ENCODE measurements at places on chromosomes 11 and 22. TPM values are rescaled to one million over a fixed set of nuclear protein-coding genes. Genes with fewer than 3 reads are reported as not detected.
A peak's percentile ranks its signal among the peaks of the same experiment; 100 is the strongest.

- peaks cover 42% of the 10 kb centered on the region for H3K36me3 ChIP-seq
- H3K4me3 ChIP-seq: no peak overlapping the region
- DNase-seq: no peak
- no peak overlapping the region for H3K27ac ChIP-seq
- no peaks in the 10 kb centered on the region for H3K4me1 ChIP-seq
- no peaks in the 10 kb centered on the region for H3K27me3 ChIP-seq
Observed at GRCh38 chr22:23820748-23821211, 18.0 kb downstream of the DERL3 start.

GRCh38 chr11:105582497-105582896 lies 27.4 kb upstream of the GRIA4 start:
- DNase-seq: no peak
- H3K4me3 ChIP-seq: no peak overlapping the region
- H3K27me3 ChIP-seq: no peaks in the 10 kb centered on the region
- no peak overlapping the region for H3K27ac ChIP-seq

Gene PTPRJ
- 14.0 TPM for total RNA-seq

- no peak for DNase-seq
- no peaks in the 10 kb centered on the region for H3K36me3 ChIP-seq
- H3K4me3 ChIP-seq: no peak overlapping the region
- H3K4me1 ChIP-seq: no peaks in the 10 kb centered on the region
Observed at GRCh38 chr11:20934516-20934915, 265.1 kb downstream of the NELL1 start.

Gene GDPD4
- not detected for total RNA-seq

Gene BIK
- 5.6 TPM for total RNA-seq

GRCh38 chr22:47619631-47620030 lies 857.2 kb downstream of the TBC1D22A start:
- no peak overlapping the region for H3K27ac ChIP-seq
- H3K4me1 ChIP-seq: no peaks in the 10 kb centered on the region
- no peak overlapping the region for H3K4me3 ChIP-seq
- no peaks in the 10 kb centered on the region for H3K36me3 ChIP-seq

- H3K27me3 ChIP-seq: no peaks in the 10 kb centered on the region
- no peaks in the 10 kb centered on the region for H3K36me3 ChIP-seq
- H3K4me1 ChIP-seq: peaks cover 16% of the 10 kb centered on the region
- peak overlapping the region; percentile 89 for H3K4me3 ChIP-seq
Observed at GRCh38 chr22:37640591-37641560, 1.4 kb downstream of the SH3BP1 start.

DNA sequence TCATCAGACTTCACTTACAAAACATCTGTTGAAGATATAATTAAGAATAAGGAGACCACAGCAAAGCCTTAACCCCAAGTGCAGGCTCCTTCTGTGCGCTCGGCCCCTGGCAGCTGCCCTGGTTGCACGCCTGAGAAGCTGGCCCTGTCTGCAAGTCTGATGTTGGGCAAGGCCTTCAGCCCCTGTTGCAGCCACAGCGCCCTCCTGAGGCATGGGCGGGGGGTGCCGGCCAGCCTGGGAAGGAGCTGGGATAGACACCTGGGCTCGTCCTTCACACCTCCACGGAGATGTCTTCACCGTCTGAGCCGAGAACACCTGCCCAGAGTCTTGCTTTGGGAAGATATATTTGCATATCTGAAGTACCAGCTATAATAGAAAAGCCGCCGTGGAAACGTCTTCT lies 104.1 kb downstream of the MPPED1 start:
- H3K4me3 ChIP-seq: no peak overlapping the region
- DNase-seq: peak; percentile 68
- no peaks in the 10 kb centered on the region for H3K36me3 ChIP-seq
- no peaks in the 10 kb centered on the region for H3K4me1 ChIP-seq
- no peak overlapping the region for H3K27ac ChIP-seq

DNA sequence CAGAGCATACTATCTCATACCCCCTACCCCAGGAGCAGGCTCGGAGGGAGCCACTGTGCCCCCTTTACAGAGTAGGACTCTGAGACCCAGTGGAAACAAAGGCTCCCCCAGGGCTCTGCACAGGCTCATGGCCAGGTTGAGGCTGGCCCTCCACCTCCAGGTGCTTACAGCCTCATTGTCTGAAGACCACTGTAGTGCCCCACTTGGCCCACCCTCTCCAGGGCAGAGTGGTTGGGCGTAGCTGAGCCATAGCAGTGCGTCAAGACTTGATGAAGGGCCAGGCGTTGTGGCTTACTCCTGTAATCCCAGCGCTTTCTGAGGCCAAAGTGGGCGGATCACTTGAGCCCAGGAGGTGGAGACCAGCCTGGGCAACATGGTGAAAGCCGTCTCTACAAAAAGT lies 1.7 kb downstream of the ANKRD13D start:
- no peak for DNase-seq
- no peaks in the 10 kb centered on the region for H3K27me3 ChIP-seq
- H3K4me1 ChIP-seq: peaks cover 10% of the 10 kb centered on the region
- no peak overlapping the region for H3K4me3 ChIP-seq
- peaks cover 8% of the 10 kb centered on the region for H3K36me3 ChIP-seq

Gene GGTLC2
- total RNA-seq: not detected

DNA sequence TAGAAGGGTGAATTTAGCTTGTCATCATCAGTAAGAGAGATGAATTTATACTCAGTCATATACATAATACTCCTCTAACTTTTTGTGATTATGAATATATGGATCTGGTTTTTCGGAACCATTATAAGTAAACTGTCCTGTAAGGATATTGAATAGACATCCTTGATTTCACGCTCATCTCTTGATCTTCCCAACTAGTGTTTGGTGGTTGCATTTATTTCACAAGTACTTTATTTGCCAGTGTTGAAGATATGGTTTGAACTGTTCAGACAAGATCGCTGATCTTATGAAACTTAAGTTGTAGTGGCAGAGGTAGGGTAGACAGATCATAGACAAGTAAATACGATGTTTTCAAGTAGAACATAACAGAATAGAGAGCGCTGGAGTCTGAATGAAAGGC lies 3.0 kb downstream of the FBXO7 start:
- H3K27ac ChIP-seq: no peak overlapping the region
- no peak overlapping the region for H3K4me3 ChIP-seq
- H3K36me3 ChIP-seq: no peaks in the 10 kb centered on the region
- DNase-seq: no peak
- peaks cover 12% of the 10 kb centered on the region for H3K4me1 ChIP-seq

- no peaks in the 10 kb centered on the region for H3K36me3 ChIP-seq
- no peak for DNase-seq
- H3K27me3 ChIP-seq: no peaks in the 10 kb centered on the region
- no peak overlapping the region for H3K4me3 ChIP-seq
Observed at GRCh38 chr11:133833898-133834681, 11.2 kb downstream of the SPATA19 start.

DNA sequence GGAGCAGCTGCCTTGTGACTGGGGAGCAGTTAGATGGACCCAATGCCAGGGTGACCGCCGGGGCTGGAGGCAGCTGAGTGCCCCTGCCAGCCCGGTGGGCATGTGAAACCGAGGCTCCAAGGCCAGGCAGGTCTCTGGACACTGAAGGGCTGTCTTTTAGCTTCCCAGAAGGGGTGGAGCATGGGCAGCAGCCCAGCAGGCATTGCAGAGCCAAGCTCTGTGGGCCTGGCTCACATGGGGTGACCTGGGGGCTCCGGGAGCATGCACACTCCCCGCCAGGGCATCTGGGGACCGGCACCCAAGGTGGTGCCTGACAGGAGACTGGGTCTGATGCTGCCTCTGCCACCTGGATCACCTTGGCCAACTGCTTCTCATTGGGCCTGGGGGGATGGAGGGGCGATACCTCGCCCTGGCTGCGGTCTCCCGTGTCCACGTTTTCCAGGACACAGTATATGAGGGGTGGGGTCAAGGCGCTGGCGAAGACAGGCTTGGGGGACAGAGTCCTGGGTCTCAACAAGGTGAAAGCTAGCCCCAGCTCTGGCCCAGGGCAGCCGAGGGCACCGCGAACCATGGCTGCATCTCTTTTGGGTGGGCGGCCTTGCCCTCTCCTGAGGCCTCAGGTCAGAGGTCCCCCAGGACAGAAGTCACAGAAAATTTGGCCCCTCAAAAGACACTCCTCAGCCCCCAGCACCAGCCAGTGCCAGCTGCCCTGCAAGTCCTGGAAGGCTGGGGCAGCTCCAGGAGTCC lies 3.5 kb downstream of the INS start:
- DNase-seq: no peak
- H3K36me3 ChIP-seq: no peaks in the 10 kb centered on the region
- H3K4me3 ChIP-seq: no peak overlapping the region
- no peak overlapping the region for H3K27ac ChIP-seq
- no peaks in the 10 kb centered on the region for H3K4me1 ChIP-seq

DNA sequence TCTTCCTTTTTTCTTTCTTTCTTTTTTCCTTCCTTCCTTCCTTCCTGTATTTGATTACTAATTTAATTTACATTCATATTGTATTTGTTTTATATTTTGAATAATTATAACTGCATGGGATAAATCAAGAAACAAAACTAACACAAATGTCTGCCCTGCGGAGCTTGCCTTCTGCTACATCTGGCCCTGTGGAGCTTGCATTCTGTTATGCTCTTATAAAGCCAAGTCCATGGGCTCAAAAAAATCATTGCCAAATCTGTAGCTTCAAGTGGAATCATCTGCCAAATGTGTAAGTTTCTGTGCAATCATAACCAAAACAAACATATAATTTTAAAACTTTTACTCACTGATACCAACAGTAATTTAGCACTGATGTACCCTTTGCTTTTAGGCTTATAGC lies 8.0 kb upstream of the OR52J3 start:
- DNase-seq: no peak
- H3K4me1 ChIP-seq: no peaks in the 10 kb centered on the region
- no peaks in the 10 kb centered on the region for H3K27me3 ChIP-seq
- no peaks in the 10 kb centered on the region for H3K36me3 ChIP-seq
- no peak overlapping the region for H3K4me3 ChIP-seq

- no peaks in the 10 kb centered on the region for H3K4me1 ChIP-seq
- no peaks in the 10 kb centered on the region for H3K36me3 ChIP-seq
- no peak overlapping the region for H3K4me3 ChIP-seq
- no peaks in the 10 kb centered on the region for H3K27me3 ChIP-seq
- H3K27ac ChIP-seq: no peak overlapping the region
Observed at GRCh38 chr22:32904044-32904443, 102.5 kb downstream of the TIMP3 start.

DNA sequence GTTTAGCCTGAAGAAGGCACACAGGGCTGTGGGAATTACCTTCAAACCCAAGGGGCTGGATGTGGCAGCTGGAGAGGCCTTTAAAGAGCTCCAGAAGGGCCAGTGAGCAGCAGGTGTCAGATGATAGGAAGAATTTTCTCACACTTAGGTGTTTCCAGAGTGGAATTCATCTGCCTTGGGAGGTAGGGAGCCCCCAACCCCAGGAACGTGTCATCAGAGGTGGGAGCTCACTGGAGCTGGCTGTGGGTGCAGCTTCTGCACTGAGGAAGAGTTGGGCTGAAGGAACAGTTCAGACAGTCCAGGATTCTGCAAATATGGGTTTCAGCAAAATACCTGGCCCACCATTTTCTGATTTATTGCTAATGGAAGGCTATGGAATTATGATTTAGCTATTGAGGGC lies 119.5 kb upstream of the LMO1 start:
- H3K4me1 ChIP-seq: peaks cover 10% of the 10 kb centered on the region
- H3K27me3 ChIP-seq: no peaks in the 10 kb centered on the region
- no peaks in the 10 kb centered on the region for H3K36me3 ChIP-seq
- H3K27ac ChIP-seq: no peak overlapping the region
- DNase-seq: no peak
- H3K4me3 ChIP-seq: no peak overlapping the region

DNA sequence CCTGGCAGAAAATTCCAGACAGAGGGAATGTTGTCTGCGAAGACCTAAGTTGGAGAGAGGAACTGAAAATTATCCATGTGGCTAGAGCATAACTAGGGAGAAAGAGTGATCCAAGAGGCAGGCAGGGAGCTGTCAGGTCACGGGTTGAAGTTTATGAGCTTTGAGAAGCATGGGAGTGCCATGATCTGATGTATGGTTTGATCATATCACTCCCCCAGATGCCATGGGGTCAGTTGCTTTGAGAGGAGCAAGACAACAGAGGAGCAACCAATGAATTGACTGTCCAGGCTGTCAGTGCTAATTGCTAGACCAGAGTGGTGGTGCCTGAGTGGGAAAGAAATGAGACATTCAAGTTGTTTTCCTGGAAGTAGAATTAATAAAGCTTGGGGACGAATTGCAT lies 54.0 kb downstream of the CYB5R2 start:
- no peak overlapping the region for H3K27ac ChIP-seq
- no peaks in the 10 kb centered on the region for H3K36me3 ChIP-seq
- H3K27me3 ChIP-seq: no peaks in the 10 kb centered on the region
- H3K4me1 ChIP-seq: peaks cover 22% of the 10 kb centered on the region
- no peak for DNase-seq

GRCh38 chr11:72141066-72141465 lies 5.5 kb downstream of the FOLR3 start:
- H3K4me1 ChIP-seq: no peaks in the 10 kb centered on the region
- no peaks in the 10 kb centered on the region for H3K27me3 ChIP-seq
- H3K4me3 ChIP-seq: no peak overlapping the region
- DNase-seq: no peak
- H3K27ac ChIP-seq: no peak overlapping the region

GRCh38 chr11:113615098-113615497 lies 91.0 kb downstream of the TMPRSS5 start:
- H3K27me3 ChIP-seq: no peaks in the 10 kb centered on the region
- peak; percentile 46 for DNase-seq
- H3K36me3 ChIP-seq: no peaks in the 10 kb centered on the region
- H3K27ac ChIP-seq: no peak overlapping the region

DNA sequence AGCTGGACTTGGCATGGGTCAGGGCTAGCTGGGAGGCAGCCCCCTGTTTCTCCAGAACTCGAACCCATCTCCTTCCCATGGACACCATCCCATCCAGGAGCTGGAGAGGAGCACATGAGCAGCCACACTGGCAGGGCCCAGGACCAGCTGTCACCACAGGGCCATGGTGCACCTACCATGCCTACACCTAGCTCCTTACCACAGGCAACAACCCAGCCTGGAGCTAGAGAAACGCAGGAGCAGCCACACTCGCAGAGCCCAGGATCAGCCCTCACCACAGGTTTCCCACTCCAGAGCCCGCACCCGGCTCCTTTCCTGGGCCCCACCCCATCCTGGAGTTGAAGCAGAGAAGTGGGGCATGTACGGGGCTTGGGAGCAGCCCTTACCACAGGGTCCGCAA lies 50.2 kb downstream of the GAB4 start:
- no peaks in the 10 kb centered on the region for H3K27me3 ChIP-seq
- DNase-seq: no peak
- H3K27ac ChIP-seq: no peak overlapping the region
- no peaks in the 10 kb centered on the region for H3K4me1 ChIP-seq
- no peaks in the 10 kb centered on the region for H3K36me3 ChIP-seq

Measured in GM23338 (cell line).